Activated T-helper 17 cell treated with anti-CD3 and anti-CD28 coated beads, Interleukin-2, amount 50 U/mL, for 72 hours (primary cell): ENCODE measurements at places on chromosomes 4 and X. TPM values are rescaled to one million over a fixed set of nuclear protein-coding genes. Genes with fewer than 3 reads are reported as not detected.

GRCh38 chr4:29619168-29619567 is 1101.0 kb upstream of the PCDH7 start:
- no peaks in the 10 kb centered on the region for H3K4me1 ChIP-seq
- no peak for ATAC-seq
- no peak overlapping the region for H3K4me3 ChIP-seq
- H3K36me3 ChIP-seq = no peaks in the 10 kb centered on the region

- no peak for ATAC-seq
- H3K4me1 ChIP-seq = no peaks in the 10 kb centered on the region
- no peak overlapping the region for H3K4me3 ChIP-seq
- H3K27ac ChIP-seq = no peak overlapping the region
- H3K36me3 ChIP-seq = no peaks in the 10 kb centered on the region
These were observed 228.8 kb downstream of the NSUN7 start for GRCh38 chr4:40978548-40978947.

GRCh38 chr4:211033-211511 is 86.8 kb downstream of the ZNF718 start:
- H3K27me3 ChIP-seq = no peaks in the 10 kb centered on the region
- no peak overlapping the region for H3K27ac ChIP-seq
- peaks cover 13% of the 10 kb centered on the region for H3K4me1 ChIP-seq
- peaks cover 9% of the 10 kb centered on the region for H3K36me3 ChIP-seq
- peak; percentile 75 for ATAC-seq
- H3K4me3 ChIP-seq = peak overlapping the region; percentile 76

DNA sequence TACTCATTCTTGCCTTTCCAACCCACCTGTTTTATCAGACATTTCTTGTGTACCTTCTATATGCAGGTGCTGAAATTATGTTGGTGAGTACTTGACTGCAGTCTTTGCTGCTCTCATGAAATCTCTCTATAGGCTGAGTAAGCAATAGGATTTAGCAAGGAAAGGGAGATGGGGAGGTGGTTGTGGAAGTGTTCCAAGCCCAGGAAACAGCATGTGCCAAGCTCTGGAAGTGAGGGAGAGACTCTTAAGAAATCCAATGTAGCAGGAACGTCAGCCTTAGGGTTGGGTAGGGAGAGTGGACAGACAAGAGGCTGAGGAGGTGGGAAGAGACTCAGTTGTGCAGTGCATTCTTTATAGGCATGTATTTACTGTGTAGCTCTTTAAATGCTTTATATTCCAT is 5.6 kb downstream of the SEPTIN11 start:
- no peak overlapping the region for H3K4me3 ChIP-seq
- no peaks in the 10 kb centered on the region for H3K36me3 ChIP-seq
- H3K27ac ChIP-seq = no peak overlapping the region

DNA sequence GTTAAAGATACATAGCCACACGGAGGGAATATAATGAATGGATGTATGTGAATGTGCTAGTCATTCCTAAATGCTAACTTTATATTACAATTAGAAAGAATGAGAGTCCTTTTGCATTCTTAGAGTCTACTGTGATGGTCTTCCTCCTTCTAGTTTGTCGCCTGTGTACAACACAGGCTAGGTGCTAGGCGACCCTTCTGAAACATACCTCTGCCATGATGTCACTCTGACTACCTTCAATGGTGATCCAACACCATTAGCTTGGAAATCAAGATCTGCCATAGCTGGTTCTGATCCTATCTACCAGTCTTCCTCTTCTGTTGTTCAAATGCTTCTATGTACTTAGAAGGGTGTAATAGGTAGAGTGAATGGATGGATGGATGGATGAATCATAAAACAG is 151.2 kb downstream of the MGST2 start:
- no peaks in the 10 kb centered on the region for H3K4me1 ChIP-seq
- H3K27me3 ChIP-seq = peaks cover 9% of the 10 kb centered on the region
- no peaks in the 10 kb centered on the region for H3K36me3 ChIP-seq
- no peak overlapping the region for H3K4me3 ChIP-seq
- ATAC-seq = no peak

The ZNF718 gene
- total RNA-seq = 1.7 TPM

The STATH gene
- total RNA-seq = not detected

The CLDN34 gene
- not detected for total RNA-seq

The HEPH gene
- not detected for total RNA-seq

The EOLA2 gene
- 42.3 TPM for total RNA-seq

The GJB1 gene
- total RNA-seq = not detected
